ENCODE measurements at places on chromosomes 7 and 10. TPM values are rescaled to one million over a fixed set of nuclear protein-coding genes. Genes with fewer than 3 reads are reported as not detected.

GRCh38 chr10:96365571-96365970 lies 6.8 kb upstream of the OPALIN start:
- no peak for DNase-seq

GRCh38 chr7:155066417-155066950 lies 3.6 kb upstream of the HTR5A start:
- no peak for DNase-seq

GRCh38 chr10:129035052-129035827 lies 431.8 kb upstream of the MGMT start:
- no peak for DNase-seq

GRCh38 chr10:104492329-104492940 lies 138.8 kb downstream of the CFAP58 start:
- DNase-seq: no peak

Gene HOXA6
- not detected for total RNA-seq

Measured in left cardiac atrium (tissue), 4 donors.